SJSA1 (cell line): ENCODE measurements at places on chromosomes 3 and 15. TPM values are rescaled to one million over a fixed set of nuclear protein-coding genes. Genes with fewer than 3 reads are reported as not detected.
A peak's percentile ranks its signal among the peaks of the same experiment; 100 is the strongest.

LRRC2 gene
- 0.61 and 2.8 TPM in 2 replicates for total RNA-seq

- DNase-seq: no peak
Observed at GRCh38 chr15:82165948-82166376, 96.6 kb downstream of the EFL1 start.

FETUB gene
- total RNA-seq: not detected in 2 replicates

CHRNA3 gene
- not detected in 2 replicates for total RNA-seq

- DNase-seq: no peak
Observed at GRCh38 chr3:52076896-52077780, 20.8 kb upstream of the DUSP7 start.

DNA sequence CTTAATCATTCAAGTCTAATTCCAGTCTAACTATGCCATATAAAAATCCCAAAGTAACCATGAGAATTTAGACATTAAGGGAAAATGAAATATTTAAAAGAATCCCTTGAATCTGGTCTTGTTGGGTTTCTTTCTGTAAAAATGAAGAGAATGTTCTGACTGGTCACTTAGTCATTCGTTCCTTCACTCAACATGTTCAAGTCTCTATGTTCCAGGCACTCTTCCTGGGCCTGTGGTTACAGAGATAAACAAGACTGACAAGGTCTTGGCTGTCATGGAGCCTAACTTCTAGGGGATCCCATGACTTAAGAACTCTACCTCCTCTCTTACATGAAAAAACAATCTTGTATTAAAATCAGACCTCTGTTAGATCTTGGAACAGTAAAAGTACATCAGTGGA is 638.6 kb upstream of the TBL1XR1 start:
- peak; percentile 61 for DNase-seq
